ENCODE measurements at places on chromosomes 1 and 21.

DNA sequence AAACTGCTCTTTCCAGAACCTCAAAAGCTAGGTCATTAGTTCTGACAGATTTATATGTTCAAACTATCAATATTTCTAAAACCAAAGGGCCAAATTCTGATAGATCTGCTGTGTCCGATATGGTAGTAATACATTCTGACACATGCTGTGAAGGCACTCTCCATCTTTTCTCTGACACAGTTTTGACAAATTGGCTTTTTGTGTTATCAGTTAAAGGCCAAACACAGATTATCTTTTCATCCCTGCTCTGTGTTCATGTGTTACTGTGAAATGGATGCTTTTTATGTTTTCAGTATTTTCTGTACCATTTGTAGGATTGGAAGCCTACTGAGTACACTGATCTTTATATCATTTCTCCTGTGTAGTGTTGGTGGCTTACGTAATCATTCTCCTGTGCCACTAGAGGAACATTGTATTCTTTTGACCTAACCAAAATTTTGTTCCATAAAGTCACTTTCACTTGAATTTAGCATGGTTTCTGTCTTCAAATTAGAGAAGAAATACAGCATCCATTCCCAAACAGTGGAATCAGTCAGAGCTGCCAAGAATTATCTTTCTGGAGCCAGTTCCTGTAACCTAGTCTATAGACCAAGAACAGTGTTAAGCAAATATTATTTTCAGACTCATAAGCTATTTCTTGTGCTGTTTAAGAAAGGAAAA is 137.2 kb downstream of the ADGRL2 start:
- no peak for DNase-seq

DNA sequence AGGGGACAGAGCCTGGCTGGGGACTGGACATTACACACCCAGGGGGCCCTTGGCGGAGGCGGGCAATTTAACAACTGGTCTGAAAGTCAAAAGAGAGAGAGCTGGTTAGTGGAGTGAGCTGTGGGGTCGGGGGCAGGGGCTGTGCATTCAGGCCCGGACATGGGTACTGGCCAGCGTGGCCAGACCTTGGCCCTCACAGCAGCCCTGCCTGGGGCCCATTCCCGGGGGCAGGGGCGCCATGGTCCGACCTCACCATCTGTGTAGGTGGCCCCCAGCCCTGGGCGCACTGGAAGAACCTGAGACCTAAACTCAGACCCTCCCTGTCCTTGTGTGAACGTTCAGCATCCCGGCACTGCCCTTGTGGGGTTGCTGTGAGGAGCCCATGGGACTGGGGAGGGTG is 5.0 kb downstream of the CLDN19 start:
- DNase-seq = no peak

GRCh38 chr1:226691247-226691646 is 47.8 kb downstream of the ITPKB start:
- no peak for DNase-seq

- no peak for DNase-seq
Measured at GRCh38 chr1:52836035-52836434, 6.5 kb upstream of the ZYG11A start.

DNA sequence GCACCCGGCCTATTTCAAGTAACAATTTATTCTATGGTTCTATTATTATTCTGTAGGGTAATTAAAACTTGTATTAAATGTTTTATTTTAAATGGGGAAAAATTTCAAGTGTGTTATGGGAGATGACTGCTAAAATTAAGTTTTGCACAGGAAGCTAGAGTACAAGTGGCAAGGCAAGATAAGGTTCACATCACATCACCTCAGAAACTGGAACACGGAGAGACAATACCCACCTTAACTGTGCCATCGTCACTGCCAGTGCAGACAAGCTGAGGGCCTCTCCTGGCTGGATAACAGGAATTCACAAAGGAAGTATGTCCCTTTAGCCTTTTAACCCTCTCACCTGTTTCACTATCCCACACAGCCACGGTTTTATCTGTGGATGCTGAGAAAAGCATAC is 7.6 kb downstream of the SNRNP40 start:
- DNase-seq = no peak

DNA sequence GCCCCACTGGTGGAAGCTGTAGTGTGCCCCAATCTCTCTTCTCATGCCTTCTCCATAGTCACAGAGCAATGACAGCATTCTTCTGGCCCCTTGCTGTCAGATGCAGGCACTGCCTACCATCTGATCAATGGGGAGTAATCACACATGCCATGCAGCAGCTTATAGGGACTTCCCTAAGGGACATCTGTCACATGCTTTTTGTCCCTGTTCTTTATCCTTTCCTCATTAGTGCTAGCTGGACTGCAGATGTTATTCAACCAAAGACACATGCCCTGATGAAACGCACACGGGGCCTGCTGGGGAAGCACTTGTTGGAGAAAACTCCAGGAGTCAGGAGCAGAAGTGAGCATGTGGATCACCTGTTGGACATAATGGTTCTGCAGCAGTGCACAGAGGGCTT is 108.7 kb downstream of the KCNJ15 start:
- DNase-seq = no peak

GRCh38 chr1:109726728-109727373 is 14.0 kb downstream of the GSTM3 start:
- DNase-seq = no peak

DNA sequence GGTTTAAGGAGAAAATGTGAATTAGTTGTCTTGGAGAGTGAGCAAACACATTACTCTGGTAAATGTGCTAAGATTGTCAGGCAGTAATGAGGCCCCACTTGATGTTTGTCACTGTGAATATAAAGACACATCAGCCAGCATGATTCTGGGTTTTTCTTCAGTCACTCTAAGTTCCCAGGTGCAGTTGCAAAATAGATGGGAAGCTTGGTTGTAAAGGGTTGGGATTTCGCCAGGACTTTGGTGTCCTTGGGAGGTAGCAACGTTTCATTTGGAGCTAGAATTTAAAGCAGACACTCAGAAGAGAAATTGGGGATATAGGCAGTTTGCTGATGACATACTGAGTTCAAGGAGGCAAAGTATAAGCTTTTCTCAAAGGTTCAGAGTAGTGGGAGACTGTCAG is 154.3 kb downstream of the MAST2 start:
- no peak for DNase-seq

DNA sequence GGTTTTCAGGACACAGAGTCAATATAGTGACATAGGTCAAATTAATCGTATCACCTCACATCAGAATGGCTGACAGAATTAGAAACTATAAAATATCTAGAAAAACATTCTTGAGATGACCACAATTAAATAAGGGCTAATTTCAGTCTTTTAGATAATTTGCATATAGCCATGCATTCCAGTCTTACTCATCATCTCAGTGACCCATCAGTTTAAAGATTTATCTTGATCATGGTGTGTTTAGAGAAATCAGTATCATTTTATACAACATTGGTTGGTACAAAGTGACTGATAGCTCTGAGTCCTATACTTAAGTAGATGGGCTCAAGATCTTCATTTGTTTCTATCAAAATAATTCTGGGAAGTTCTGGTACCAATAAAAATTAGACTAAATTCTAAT is 262.3 kb upstream of the SNX7 start:
- no peak for DNase-seq

DNA sequence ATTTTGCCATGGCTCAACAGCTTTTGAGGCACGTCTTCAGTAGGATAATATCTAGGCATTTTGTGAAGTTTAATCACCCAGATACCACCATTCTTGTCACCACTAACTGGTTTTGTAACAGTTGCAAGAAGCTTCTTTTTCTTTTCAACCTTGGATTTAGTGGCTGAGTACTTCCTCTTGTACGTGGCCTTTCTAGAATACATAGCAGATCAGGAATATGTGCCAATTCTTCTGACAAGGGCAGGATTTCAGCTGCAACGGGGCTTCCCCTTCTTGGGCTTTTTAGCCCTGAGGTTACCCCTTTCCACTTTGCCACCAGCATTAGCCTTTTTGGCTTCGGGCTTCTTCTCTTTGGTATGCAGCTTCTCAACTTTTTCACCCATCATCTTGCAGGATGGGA is 79.3 kb upstream of the WARS2 start:
- no peak for DNase-seq

DNA sequence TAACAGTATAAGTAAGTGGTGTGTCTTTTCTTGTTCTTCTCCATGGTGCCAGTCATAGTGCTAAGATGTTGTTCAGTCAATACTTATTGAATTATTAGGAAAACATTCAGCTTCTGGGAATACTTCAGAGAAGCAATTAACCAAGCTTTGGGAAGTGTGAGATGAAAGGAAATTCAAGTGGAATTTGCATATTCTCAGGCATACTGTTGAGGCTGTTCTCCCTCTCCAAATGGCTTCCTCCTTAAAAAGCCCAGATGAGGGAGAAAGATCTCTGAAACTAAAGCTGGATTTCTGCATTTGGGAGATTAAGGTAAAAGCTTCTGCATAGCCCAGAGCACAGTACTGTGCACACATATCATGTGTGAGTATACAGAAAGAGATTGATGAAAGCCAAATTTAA is 73.4 kb downstream of the MACF1 start:
- DNase-seq = no peak

- no peak for DNase-seq
Measured at GRCh38 chr1:176517484-176517883, 54.5 kb downstream of the PAPPA2 start.

DNA sequence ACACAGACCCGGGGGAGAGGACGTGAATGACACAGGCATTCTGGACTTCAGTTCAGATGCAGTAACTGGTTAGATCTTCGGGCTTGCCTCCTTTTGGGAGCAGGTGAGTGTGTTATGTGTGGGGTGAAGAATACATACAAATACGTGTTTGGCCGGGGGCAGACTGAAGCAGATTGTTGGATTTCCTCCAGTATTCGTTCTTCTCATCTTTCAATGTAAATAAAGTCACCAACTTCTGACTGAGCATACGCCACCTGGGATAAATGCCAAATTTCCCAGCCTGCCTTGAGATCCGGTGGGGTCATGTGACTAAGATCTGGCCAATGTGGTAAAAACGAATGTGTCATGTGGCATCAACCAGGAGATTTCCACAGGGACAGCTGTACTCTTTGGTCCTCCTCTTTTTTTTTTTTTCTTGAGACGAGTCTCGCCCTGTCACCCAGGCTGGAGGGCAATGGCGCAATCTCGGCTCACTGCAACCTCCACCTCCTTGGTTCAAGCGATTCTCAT is 189.8 kb downstream of the RGS7 start:
- no peak for DNase-seq

GRCh38 chr1:228120351-228120750 is 11.3 kb upstream of the MRPL55 start:
- no peak for DNase-seq

GRCh38 chr1:33966346-33967141 is 102.7 kb downstream of the HMGB4 start:
- no peak for DNase-seq

GRCh38 chr1:200968469-200969410 is 54.8 kb downstream of the KIF21B start:
- DNase-seq = no peak

DNA sequence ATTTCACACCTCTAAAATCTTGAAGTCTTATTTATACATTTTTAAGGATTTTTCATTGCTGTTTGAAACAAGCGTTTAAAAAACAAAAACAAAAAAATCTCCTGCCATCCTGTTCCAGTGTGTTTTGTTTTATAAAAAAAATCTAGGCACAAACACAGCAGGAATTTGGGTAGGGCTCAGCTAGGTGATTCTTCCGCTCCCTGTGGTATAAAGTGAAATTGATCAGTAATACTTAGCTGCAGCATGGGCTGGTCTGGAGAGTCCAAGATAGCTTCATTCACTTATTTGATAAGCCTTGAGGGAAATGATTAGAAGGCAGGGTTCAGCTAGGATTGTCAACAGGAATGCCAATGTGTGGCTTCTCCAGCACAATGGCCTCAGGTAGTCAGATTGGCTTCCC is 25.7 kb downstream of the ATF3 start:
- no peak for DNase-seq

- no peak for DNase-seq
Measured at GRCh38 chr1:30618335-30618747, 105.0 kb downstream of the MATN1 start.

DNA sequence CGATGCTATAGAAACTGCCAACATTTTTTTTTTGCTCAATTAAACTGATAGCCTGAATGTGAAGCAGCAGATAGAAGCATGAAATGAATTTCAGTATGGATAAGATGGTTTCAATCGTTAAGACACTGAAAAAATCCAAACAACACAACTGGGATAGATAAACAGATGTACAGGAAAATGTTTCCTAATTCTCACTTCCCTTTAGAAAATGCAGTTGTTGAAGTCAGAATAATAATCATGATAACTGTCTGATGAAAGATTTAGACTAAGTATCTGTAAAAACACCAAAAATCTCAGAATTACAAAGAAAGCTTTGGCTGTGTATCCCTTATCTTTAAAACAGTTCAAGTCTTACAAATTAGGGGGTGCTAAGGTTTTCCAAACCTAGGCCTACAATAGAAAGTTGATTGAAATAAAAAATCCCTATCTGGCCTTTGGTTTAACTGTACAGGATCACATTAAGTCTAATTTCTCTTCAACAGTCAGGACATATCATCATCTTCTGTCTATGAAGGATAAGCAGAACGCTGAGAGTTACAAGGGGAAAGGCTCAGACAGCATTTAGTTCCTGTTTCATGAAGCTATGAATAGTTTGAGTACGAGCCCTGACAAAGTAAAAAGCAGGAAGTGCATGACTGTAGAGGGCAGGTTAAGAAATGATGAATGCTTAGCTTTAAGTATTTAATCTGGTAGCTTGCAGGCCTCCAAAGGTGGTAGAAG is 203.2 kb downstream of the APP start:
- DNase-seq = no peak

GRCh38 chr1:200488375-200489165 is 78.7 kb upstream of the ZNF281 start:
- peak; percentile 34 for DNase-seq

GRCh38 chr1:21290546-21290944 is 282 bp upstream of the ECE1 start:
- DNase-seq = no peak

- no peak for DNase-seq
Measured at GRCh38 chr1:108080448-108080847, 115.5 kb upstream of the VAV3 start.

DNA sequence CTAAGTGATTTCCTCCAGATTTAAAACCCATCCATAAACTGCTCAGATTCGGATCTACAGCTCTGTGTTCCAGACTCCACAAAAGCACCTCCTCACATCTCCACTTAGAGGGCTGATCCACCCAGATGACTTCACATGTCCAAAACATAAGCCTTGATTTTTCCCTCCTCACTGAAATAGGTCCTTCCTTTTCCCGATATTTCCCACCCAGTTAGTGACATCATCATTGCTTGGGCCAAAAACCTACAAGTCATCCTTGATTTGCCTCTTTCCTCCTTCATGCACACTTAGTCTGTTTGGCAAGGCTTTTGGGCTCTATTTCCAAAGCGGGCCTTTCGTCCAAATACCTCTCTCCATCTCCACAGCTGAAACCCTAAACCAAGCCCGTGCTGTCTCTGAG is 32.3 kb downstream of the CCDC185 start:
- DNase-seq = no peak

GRCh38 chr1:112708002-112708448 is 1.1 kb upstream of the RHOC start:
- DNase-seq = no peak

- DNase-seq = no peak
Measured at GRCh38 chr1:80540149-80540548, 1260.6 kb upstream of the ADGRL2 start.

All from progenitor cell of endocrine pancreas (in vitro differentiated cells).